ENCODE measurements at places on chromosomes 3 and 15. TPM values are rescaled to one million over a fixed set of nuclear protein-coding genes. Genes with fewer than 3 reads are reported as not detected.
A peak's percentile ranks its signal among the peaks of the same experiment; 100 is the strongest.

- H3K4me1 ChIP-seq = no peaks in the 10 kb centered on the region
- no peak overlapping the region for H3K27ac ChIP-seq
- no peak overlapping the region for H3K4me3 ChIP-seq
- peak; percentile 64 for DNase-seq
Observed at GRCh38 chr3:127304121-127304744, 16.4 kb upstream of the PRR20G start.

DNA sequence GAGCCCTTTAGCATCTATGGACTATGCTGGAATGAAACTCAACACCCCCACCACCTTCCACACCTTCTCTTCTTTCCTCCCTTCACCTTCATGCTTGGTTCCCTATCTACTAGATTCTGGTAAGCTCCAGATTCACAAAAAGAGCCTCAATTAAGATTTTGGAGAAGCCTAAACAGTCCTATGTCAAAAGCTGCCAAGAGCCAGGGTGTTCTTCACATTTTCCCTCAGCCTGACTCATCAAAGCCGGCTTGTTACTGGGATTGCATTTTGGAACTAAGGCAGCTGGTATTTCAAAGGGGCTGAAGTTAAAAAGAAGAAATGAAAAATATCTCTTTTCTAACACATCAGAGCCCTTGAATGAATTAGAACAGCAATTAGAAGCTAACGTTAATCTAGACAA, 247.7 kb downstream of the MYRIP start:
- H3K36me3 ChIP-seq = no peaks in the 10 kb centered on the region
- no peak for DNase-seq
- H3K27ac ChIP-seq = no peak overlapping the region
- H3K4me1 ChIP-seq = no peaks in the 10 kb centered on the region
- H3K4me3 ChIP-seq = no peak overlapping the region

GRCh38 chr15:67403428-67404154, 117.3 kb upstream of the C15orf61 start:
- H3K27me3 ChIP-seq = no peaks in the 10 kb centered on the region
- no peak overlapping the region for H3K4me3 ChIP-seq
- DNase-seq = no peak
- no peaks in the 10 kb centered on the region for H3K36me3 ChIP-seq
- H3K4me1 ChIP-seq = peaks cover 25% of the 10 kb centered on the region
- no peak overlapping the region for H3K27ac ChIP-seq

GRCh38 chr3:18344306-18345014, 80.7 kb downstream of the SATB1 start:
- H3K27me3 ChIP-seq = no peaks in the 10 kb centered on the region
- H3K36me3 ChIP-seq = no peaks in the 10 kb centered on the region
- H3K27ac ChIP-seq = no peak overlapping the region
- no peak for DNase-seq
- H3K4me1 ChIP-seq = no peaks in the 10 kb centered on the region
- no peak overlapping the region for H3K4me3 ChIP-seq

Gene TMEM44
- total RNA-seq = 36.9 TPM

Gene MOBP
- total RNA-seq = not detected

Gene PDZRN3
- 22.4 TPM for total RNA-seq

Gene RFC4
- total RNA-seq = 80.7 TPM

Gene CHST13
- not detected for total RNA-seq

Gene MAGEL2
- not detected for total RNA-seq
